ENCODE measurements at places on chromosomes 7 and 10. TPM values are rescaled to one million over a fixed set of nuclear protein-coding genes. Genes with fewer than 3 reads are reported as not detected.

Gene SPDYE2
- total RNA-seq = not detected

Gene MSANTD7
- total RNA-seq = 7.7 TPM

Gene WNT2
- total RNA-seq = 9.9 TPM

Gene NEBL
- 4.3 TPM for total RNA-seq

Gene CALCR
- total RNA-seq = not detected

Gene OR9A2
- total RNA-seq = not detected

Gene GPR26
- not detected for total RNA-seq

Gene HTR7
- total RNA-seq = 0.25 TPM

Gene LIPN
- not detected for total RNA-seq

Gene YWHAG
- 115 TPM for total RNA-seq

Gene CALHM3
- total RNA-seq = not detected

Gene PRXL2A
- 0.90 TPM for total RNA-seq

Gene CREB5
- 0.25 TPM for total RNA-seq

- no peak for DNase-seq
These were observed 113.7 kb downstream of the SFMBT2 start for GRCh38 chr10:7297094-7297493.

- peak; percentile 43 for DNase-seq
These were observed 594 bp downstream of the ZNF503 start for GRCh38 chr10:75400771-75401568.

GRCh38 chr7:154178895-154179294, 126.7 kb downstream of the DPP6 start:
- no peak for DNase-seq

DNA sequence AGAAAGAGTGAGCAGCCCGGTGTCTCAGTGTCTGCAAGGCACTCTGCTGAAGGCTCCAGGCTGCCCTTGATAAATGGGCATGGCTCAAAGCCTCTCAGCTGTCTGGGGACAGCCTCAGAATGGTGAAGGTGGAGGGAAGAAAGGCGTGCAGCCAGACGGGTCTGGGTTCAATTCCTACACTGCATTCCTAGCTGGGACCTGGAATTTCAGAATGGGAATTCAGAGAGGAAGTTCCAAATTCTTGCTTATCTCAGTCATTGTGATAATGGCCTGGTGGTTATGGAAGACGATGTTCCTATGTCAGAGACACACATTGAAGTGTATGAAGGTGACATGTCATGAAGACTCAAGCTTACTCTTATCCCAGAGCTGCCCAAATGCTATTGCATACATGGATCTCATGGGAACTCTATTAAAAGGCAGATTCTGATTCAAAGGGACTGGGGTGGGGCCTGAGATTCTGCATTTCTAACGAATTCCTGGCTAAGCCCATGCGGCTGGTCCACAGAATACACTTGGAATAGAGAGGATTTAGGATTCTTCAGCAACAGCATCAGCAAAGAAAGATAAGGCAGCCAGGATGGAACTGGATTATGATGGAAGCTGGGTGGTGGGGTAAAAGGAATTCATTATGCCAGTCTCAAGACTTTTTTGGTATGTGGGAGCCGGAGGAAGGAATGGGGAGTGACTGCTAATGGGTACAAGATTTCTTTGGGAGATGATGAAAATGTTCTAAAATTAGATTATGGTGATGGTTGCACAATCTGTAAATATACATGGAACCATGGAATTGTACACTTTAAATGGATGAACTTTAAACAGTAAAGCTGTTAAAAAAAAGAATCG, 82.6 kb upstream of the ZMIZ1 start:
- DNase-seq = peak; percentile 64

- DNase-seq = no peak
These were observed 25.2 kb upstream of the OTUD1 start for GRCh38 chr10:23413629-23414089.

DNA sequence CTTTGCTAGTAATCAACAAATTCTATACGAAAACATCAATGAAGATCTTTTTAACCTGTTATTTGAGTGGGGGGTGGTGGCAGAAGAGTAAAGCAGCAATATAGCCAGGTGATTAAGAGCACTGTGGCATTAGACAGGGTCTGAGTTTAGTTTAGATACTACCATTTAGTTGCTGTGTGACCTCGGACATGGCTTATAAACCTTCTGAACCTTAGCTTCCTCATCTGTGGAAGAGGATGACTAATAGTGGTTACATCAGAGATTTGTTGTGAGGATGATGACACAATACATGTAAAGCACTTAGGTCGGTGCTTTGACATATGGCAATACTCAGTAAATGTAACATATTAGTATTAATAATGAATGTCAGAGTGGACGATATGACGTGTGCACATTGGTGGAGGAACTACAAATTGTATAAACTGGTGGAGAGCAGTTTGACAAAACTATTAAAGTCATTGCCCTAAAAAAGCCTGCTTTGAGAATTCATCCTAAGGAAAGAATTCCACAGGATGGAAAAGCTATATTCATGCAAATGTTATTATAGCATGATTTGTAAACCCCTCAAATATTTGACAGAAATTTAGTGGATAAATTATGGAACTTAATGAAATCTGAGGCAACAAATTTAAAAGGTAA, 24.3 kb downstream of the SPAG6 start:
- DNase-seq = no peak

DNA sequence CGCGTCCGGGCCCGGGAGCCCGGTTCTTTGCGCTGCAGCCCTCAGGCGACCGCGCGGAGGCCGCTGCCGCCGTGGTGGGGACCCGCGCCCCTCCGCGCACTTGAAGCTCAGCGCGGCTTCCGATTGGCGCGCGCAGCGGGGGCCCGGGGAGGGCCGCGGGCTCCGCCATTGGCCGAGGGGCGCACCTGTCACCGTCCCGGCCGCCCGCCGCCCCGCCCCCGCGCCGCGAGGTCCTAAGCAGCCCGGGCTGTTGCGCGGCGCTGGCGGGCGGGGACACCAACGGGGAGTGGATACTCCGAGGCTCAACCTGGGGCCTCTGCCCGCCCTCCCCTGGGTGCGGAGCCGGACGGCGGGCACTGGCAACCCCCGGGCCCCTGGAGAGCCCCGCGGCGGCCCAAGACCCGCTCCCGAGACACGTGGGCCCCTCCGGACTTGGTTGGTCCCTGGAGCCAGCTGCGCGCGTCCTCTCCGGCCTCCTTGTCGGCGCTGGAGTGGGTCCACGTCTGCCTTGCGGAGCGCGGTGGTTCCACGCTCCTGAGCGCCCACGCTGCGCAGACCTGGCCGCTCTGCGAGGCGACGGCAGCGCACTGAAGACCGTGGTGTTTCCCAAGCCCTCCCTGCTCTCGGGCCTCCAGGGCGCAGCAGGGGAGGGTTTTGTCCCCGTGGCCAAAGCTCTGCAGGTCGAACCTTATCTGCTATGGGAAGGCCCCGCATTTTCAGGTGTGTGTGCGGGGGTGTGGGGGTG, at the start of gene MNX1:
Gene MNX1, minus strand, starts transcription at position 76 of the 745 bp plus-strand sequence. CDS start 313 bp downstream, outside the sequence.
- no peak for DNase-seq

DNA sequence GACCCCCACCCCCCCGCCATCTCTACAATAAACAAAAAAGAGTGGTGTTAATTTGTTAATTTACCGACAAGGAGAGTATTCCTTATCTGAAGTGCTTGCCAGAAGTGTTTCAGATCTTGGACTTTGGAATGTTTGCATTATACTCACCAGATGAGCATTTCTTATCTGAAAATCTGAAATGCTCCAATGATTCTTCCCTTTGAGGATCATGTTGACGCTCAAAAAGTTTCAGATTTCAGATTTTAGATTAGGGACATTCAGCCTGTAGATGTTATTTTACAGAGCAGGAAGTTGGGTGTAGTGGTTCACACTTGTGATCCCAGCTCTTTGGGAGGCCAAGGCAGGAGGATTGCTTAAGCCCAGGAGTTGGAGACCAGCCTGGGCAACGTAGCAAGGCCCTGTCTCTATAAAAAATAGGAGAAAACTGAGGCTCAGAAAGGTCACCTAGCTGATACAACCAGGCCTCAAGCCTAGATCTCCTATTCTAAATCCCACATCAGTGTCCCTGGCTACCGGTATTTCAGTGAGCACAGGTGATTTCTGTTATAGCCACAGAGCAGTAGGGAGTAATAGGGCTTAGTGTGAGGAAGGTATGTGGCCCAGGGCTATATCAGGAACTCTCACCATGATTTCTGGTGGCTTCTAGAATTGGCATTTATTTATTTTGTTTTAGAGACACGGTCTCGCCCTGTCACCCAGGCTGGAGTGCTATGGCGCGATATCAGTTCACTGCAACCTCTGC, 35.4 kb downstream of the TMEM120A start:
- DNase-seq = no peak

- DNase-seq = no peak
These were observed 398.5 kb upstream of the CNTNAP2 start for GRCh38 chr7:145718129-145718528.

GRCh38 chr7:2523941-2524807, 4.6 kb downstream of the LFNG start:
- peak; percentile 26 for DNase-seq

DNA sequence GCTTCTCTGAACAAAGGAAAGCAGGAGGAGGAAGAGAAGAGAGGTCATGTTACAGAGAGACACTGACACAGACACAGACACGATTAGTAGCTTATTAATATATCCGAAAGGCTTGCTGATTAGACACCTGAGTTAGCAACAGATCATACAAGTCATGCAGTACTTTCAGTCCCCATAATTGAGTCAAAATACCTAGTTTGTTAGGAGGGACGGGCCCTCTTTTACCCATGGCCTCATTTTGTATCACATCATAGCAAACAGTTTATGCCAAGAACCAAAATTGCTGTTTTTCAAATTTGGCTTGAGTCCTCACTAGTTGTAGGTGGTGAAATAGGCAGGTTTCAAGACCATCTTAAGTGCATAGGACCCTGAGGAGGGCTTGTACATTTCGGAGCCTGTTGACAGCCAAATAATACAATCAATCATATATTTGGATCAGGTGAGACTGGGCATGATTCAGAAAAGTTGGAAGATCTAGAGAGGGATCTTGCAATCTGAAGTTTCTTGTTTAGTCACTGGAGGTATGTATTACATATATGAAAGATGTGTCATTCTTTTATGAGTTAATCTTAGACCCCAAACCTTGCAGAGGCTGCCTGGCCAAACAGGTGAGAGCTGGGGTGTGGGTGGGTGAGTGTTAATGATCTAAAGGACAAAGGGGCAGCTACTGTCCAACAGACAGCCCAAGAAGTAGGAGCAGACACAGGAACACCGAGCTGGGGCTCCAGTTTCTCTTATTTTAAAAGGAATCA, 65.4 kb downstream of the PRPF18 start:
- no peak for DNase-seq

DNA sequence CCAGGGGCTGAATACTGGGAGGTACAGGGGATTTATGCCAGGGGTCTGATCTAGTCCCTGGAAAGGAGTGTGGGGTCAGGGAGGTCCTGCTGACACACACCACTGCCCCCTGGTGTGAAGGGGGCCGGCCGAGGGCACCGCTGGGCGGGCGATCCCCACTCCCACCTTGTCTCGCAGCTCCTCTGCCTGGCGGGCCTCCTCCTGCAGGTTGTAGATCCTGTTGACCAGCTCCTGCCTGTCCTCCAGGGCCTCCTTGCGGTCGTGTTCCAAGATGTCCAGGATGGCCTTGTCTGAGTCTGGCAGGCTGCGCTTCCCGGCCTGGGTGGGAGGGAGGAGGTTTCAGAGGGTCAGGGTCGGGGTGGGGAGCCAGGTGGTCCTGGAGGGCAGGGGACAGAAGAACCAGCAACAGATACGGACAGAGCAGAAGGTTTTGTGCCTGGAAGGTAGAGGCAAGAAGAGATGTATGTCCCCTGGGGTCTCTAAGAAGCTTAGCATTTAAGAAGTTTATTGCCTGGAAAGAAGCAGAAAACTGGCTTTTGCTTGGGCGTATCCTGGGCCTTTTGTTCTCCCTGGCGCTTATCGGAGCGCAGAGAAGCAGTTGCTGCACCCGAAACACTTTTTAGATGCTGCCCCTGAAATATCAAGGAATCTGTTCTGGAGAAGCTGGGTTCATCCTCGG, 94.5 kb upstream of the GNA12 start:
- DNase-seq = no peak

DNA sequence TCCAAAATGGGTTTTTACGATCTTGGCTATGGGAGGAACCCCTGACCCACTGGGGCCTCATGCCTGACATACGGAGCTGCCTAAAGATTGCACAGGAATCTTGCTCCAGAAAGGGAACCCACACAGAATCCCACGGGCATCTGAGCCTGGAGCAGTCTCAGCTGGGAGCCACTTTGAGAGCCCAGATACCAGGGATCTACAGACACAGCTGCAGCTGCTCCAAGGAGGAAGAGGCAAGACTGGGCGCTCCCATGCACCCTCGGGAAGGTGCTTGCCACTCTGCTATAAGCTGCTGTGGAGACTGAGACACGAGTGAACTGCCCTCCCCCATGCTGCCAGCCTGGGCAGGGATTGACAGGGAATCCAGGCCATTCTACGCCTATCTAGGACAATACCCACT, 202.5 kb downstream of the REEP3 start:
- no peak for DNase-seq

- DNase-seq = no peak
These were observed 160.5 kb downstream of the GFRA1 start for GRCh38 chr10:116112232-116113231.

- DNase-seq = no peak
These were observed 135.9 kb downstream of the LRRN3 start for GRCh38 chr7:111226800-111227199.

GRCh38 chr7:155802291-155802690, 10.0 kb downstream of the SHH start:
- DNase-seq = no peak

DNA sequence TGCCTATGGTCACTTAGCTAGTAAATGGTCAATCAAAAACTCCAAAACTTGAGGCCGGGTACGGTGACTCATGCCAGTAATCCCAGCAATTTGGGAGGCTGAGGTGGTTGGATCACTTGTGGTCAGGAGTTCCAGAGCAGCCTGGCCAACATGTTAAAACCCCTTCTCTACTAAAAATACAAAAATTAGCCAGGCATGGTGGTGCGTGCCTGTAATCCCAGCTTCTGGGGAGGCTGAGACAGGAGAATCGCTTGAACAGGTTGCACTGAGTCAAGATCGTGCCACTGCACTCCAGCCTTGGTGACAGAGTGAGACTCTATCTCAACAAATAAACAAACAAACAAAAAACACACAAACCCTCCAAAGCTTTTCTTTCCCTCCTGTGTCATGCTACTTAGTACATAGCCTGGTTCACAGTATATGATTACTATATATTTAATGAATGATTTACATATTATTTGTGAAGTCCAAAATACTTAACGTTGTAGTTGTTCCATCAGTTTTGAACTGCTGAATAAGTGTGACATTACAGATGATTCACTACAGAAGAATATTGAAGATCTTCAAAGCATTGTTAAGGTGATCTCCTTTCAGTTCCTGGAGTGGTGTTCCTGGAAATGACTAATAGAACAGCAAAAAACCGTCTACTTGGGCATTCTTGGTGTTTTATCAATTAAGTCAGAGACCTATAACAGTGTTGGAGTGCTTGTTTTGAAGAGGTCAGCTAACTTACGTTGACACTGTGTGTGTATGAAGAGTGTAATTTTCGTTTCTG, 72.9 kb downstream of the ADK start:
- DNase-seq = peak; percentile 63

Data from fibroblast of the aortic adventitia (primary cell).